ENCODE measurements at places on chromosomes 1 and 21.

GRCh38 chr1:243657793-243658192 is 192.2 kb downstream of the AKT3 start:
- no peak for DNase-seq

GRCh38 chr1:236681219-236681618 is 5.1 kb upstream of the ACTN2 start:
- no peak for DNase-seq

DNA sequence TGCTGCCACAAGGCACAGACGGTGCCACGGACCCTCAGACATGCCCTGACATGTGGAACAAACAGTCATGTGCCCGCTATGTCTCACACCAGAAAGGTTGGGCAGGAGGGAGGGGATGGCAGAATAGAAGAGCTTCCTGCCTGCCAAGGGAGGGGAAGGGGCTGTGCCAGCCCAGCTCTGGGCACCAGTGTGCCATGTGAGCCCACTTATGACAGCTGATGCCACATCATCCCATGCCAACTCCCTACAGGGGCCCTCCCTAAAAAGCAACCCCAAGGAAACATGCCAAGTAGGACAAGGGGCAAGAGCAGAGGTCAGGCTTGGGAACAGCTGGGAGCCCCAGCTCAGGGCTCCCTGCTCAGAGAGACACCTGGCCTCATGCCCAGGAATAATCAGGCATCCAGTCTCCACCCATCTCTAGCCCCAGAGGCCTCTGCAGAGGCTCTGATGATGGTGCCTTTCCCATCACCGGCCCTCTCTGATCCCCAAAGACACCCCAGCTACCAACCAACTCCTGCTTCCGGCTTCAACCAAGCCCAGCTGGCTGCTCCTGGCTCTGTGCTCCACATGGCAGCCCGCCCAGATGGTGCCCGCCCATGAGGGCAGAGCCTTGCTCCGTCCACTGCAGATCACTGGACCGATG is 10.3 kb downstream of the ADGRB2 start:
- DNase-seq, result no peak

DNA sequence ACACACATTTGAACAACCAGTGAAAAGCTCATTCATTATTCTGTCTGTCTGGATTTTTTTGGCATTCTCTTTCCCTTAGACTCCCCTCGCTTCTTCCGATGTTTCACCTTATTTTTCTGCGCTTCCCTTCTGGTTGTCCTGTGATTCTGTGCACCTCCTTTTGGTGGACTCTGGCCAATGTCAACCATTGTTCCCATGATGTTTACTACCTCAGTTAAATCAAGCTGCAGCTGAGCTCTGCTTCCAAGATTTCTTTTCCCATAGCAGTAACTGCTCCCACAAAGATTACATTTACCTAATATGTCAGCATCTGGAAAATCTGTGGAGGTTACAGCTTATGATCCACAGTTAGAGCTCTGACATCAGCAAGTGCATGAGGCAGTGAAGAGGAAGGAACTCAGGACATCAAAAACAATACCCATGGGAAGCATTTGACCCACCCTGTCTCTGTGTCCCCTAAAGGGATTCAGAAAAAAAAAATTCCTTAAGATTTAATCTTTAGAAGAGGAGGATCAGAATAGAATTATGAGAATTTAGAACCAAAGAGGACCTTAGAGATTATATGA is 69.9 kb upstream of the ADAMTS5 start:
- DNase-seq, result no peak

- DNase-seq, result no peak
These were observed 10.3 kb downstream of the LCE4A start for GRCh38 chr1:152718238-152718637.

- no peak for DNase-seq
These were observed 15.5 kb downstream of the ETS2 start for GRCh38 chr21:38821248-38821647.

GRCh38 chr1:152855661-152856060 is 4.1 kb upstream of the LCE7A start:
- DNase-seq, result no peak

GRCh38 chr1:186987065-186987464 is 158.3 kb downstream of the PLA2G4A start:
- no peak for DNase-seq

DNA sequence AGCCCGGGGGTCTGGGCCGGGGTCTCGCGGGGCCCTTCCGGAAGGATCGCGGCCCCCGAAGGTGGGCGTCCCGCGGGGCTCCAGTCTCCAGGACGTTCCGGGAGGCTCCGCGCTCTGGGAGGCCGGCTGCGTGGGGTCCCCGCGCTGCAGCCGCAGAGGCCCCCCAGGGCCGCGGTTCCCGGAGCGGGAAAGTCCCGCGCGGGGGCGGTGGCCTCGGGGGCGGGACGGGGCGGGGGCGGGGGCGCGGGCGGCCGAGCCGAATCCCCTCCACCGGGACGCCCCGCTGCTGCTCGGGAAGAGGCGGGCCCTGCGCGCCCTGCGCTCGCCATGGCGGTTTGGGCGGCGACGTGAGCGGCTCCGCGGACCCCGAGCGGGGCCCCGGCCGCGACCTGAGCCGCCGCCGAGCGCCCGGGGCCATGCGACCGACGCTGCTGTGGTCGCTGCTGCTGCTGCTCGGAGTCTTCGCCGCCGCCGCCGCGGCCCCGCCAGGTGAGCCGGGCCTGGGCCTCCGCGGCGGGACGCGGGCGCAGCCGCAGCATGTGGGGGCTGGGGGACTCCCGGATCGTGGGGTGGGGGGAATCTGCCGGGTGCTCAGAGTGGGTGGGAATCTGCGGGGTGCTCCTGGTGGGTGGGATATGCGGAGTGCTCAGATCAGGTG is at the start of gene IFNGR2:
TSS of gene IFNGR2 (plus strand) at position 286 of the 658 bp plus-strand sequence. CDS start at position 417, 131 bp downstream.
- DNase-seq, result no peak

DNA sequence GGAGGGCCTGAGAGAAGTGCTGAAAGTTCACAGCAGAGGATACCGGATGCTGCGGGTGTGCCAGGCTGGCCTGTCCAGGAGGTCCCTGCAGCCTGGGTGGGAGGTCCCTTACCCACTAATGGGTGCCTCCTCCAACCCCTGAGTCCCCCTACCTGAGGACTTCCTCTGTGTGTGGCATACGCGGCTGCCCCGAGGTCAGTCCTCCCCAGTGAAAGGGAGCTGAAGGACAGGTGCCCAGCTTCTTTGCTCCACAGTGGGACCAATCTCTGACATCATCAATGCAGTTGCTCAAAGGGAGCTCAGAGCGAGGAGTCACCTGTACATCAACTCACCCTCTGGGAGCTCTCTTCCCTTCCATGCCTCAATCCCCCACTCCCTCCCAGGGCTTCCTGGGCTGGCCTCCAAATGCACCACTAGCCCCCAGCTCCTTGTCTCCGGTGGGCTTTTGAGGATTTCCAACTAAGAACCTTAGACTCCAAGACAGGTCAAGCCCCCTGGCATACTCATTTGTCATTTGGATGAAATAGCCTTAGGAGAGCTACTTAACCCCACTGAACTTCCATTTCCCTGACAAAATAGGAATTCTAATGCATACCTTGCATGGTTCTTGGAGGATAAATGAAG is 53.9 kb downstream of the PDE9A start:
- DNase-seq, result no peak

GRCh38 chr1:171988243-171988885 is 147.1 kb downstream of the DNM3 start:
- DNase-seq, result no peak

- DNase-seq, result no peak
These were observed 31.5 kb upstream of the C1orf198 start for GRCh38 chr1:230899841-230900251.

DNA sequence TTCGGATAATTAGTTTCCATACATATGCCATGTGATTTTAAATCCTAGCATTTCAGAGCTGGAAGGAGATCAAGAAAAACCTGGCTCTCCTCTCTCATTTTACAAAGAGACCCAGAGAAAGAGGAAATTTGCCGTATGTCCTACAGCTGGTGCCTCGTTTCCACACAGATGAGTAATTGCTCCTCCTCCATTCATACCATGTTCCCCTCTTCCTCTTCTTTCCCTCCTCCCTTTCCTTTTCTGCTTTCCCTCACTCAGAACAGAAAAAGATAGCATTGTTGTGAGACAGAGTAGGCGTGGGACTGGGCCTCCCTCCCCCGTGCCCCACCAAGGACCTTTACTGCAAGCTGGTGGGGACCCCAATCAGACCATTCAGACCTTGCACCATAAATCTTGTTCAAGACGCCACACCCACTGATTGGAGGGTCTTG is 13.7 kb upstream of the SLC44A3 start:
- no peak for DNase-seq

- no peak for DNase-seq
These were observed 106.7 kb downstream of the FAF1 start for GRCh38 chr1:50853325-50853724.

DNA sequence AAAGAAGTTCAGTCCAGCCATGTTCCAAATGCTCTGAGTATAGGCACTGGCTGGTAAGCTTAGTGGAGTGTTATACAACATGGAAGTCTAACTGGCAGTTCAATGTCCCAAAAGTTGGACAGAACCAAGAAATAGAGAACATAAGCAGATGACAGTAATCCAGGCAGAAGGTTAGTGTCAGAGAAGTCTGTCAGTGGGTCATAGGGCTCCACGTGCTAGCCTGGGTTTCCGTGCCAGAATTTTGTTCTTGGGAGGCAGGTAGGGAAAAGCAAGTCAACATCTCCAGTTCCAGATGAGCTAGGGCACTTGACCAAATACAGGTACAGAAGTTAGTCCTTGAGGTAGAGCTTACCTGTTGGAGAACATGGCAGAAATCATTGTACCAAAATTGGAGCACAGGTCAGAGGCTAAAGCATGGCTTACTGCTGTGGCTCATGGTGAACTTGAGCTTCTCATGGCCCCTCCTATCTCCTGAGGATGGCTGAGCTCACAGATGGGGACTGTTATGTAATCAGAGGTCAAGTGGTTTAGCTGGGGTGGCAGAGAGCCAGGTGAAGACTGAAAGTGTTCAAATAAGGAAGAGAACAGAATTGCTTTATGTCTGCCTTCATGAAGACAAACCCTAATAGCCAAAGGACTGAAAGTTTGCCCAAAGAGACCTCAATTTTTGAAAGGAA is 170.8 kb downstream of the NFIA start:
- no peak for DNase-seq

DNA sequence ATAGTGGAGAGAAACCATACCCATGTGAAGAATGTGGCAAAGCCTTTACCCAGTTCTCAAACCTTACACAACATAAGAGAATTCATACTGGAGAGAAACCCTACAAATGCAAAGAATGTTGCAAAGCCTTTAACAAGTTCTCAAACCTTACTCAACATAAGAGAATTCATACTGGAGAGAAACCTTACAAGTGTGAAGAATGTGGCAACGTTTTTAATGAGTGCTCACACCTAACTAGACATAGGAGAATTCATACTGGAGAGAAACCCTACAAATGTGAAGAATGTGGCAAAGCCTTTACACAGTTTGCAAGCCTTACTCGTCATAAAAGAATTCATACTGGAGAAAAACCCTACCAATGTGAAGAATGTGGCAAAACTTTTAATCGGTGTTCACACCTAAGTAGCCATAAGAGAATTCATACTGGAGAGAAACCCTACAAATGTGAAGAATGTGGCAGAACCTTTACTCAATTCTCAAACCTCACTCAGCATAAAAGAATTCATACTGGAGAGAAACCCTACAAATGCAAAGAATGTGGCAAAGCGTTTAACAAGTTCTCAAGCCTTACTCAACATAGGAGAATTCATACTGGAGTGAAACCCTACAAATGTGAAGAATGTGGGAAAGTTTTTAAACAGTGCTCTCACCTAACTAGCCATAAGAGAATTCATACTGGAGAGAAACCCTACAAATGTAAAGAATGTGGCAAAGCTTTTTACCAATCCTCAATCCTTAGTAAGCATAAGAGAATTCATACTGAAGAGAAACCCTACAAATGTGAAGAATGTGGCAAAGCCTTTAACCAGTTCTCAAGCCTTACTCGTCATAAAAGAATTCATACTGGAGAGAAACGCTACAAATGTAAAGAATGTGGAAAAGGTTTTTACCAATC is 80.0 kb downstream of the JMJD4 start:
- no peak for DNase-seq

GRCh38 chr1:14784790-14785773 is 186.6 kb downstream of the KAZN start:
- no peak for DNase-seq

DNA sequence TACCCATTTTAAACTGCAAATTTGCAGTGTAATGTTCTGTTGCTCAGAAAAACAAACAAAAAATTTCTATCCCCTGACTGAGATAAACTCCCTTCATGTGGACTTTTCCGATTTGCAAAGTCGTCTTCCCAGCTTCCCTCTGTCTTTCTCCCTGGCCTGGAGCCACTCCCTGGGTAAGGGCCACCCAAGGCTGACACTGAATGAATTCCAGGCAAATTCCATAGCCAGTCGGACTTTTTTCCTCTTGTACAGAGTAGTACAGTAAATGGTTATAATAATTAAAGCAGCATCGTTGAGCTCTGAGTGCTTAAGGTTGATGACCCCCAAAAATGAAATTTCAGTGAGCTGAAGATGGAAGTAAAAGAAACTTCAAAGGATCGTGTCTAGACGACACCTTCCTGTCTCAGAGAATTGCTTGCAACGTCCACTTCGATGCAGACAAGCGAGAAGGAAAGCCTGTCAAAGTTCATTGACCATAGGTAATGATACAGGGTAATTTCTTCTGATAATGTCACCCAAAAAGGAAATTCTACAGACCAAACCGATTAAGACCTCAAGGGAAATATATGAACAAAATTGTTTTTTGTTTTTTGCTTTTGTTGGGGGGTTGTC is 33.6 kb upstream of the LHX8 start:
- no peak for DNase-seq

DNA sequence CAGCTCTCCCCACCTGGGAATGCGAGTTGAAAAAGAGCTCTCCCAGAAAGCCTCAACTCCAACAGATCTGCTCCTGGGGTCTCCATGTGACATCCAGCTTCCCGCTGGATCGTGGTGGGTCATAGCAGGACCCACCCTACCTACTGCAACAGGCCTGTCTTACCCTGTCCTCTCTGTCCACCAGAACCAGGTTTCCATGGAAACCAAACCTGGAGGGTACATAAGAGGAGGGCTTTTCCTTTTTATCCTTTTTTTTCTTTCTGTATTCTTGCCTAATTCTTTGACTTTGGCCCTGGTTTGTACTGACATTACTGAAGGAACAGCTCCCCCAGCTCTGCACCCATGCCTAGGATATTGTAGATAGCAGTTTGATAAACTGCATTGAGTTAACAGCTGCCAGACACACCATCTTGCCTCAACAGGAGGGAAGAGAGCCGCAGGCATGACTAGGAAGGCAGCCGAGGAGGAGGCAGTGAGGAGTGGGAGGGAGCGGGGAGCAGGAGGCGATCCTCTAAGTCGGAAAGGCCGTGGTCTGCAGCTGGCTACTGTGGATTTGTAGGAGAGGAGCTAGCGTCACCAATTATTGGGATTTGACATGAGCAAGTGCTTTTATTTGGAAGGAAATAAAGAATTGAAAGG is 9.7 kb upstream of the FMOD start:
- DNase-seq, result no peak

- no peak for DNase-seq
These were observed 161.7 kb downstream of the FCRL5 start for GRCh38 chr1:157390651-157391050.
